ENCODE measurements at places on chromosomes 1 and 21. TPM values are rescaled to one million over a fixed set of nuclear protein-coding genes. Genes with fewer than 3 reads are reported as not detected.

The C1orf146 gene
- not detected for total RNA-seq

DNA sequence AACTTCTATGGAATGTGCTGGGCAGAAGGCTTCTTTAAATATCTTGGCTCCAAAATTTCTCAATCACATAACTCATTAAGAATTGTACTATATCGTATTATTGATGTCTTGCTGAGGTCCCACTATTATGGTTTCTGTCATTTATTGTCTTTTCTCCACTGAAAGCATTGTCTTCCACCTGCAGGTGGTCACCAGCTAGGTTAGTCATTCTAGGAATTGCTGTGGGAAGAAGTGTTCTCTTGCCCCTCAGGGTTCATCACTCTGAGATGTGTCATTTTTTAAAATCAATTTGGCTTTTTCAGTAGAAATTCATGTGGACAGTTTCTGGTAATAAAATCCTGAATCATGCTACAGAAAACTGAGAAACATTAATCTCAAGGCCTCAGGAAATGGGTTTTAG, 66.1 kb downstream of the NCAM2 start:
- H3K27me3 ChIP-seq, result no peaks in the 10 kb centered on the region
- no peak overlapping the region for H3K4me3 ChIP-seq
- no peaks in the 10 kb centered on the region for H3K36me3 ChIP-seq
- no peaks in the 10 kb centered on the region for H3K4me1 ChIP-seq
- no peak for DNase-seq

DNA sequence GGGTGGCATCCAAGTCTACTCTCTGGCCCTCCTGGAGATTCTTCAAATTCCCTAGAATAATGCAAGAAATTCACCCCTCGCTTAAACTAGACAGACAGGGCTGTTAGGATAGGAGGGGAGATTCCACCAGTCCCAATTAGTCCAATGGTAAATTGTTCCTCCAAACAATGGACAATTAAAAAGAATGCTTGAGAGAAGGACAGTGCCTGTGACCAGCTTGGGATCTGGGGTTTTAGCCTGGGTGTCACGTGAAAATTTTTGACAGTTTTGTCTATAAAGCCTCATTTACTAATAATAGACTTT, 177.7 kb upstream of the RAB4A start:
- H3K27ac ChIP-seq, result peak overlapping the region; percentile 70
- H3K4me1 ChIP-seq, result no peaks in the 10 kb centered on the region
- H3K4me3 ChIP-seq, result no peak overlapping the region
- H3K36me3 ChIP-seq, result no peaks in the 10 kb centered on the region
- no peak for DNase-seq

GRCh38 chr1:27405074-27405473, 12.7 kb downstream of the GPR3 start:
- H3K27me3 ChIP-seq, result no peaks in the 10 kb centered on the region
- no peak overlapping the region for H3K4me3 ChIP-seq
- H3K27ac ChIP-seq, result peak overlapping the region; percentile 75
- H3K4me1 ChIP-seq, result peaks cover 18% of the 10 kb centered on the region
- H3K36me3 ChIP-seq, result peaks cover 37% of the 10 kb centered on the region
- DNase-seq, result peak; percentile 76

The SLC16A4 gene
- 5.6 TPM for total RNA-seq

DNA sequence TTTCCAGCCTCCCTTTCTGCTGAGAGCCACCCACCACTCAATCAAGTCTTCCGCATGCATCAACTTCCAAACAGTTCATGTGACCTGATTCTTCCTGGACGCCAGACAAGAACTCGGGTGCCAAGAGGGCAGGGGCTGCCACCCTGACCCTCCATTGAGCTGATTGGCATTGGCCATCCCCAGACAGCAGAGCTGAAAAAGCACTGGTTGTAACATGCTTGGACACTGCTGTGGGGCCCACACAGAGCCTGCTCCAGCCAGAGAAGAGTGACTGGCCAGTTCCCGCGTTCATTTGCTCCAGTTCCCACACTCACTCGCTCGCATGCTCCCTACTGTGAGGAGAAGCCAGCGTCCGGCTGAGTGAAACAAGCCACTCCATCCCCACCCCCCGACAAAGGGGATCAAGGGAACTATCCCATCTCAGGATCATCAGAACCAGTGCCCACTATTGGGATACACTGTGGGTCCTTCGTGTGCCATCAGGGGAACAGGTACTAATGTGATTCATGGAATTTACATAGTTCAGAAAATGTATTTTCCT, 420.3 kb downstream of the NPHP4 start:
- no peak overlapping the region for H3K27ac ChIP-seq
- H3K4me1 ChIP-seq, result no peaks in the 10 kb centered on the region
- no peaks in the 10 kb centered on the region for H3K36me3 ChIP-seq
- H3K27me3 ChIP-seq, result no peaks in the 10 kb centered on the region

GRCh38 chr1:44839576-44839975, 3.5 kb downstream of the PTCH2 start:
- H3K4me1 ChIP-seq, result no peaks in the 10 kb centered on the region
- no peak overlapping the region for H3K27ac ChIP-seq
- no peak overlapping the region for H3K4me3 ChIP-seq
- no peaks in the 10 kb centered on the region for H3K36me3 ChIP-seq
- H3K27me3 ChIP-seq, result no peaks in the 10 kb centered on the region
- DNase-seq, result no peak

GRCh38 chr1:228211531-228212414, 3.9 kb downstream of the OBSCN start:
- no peak overlapping the region for H3K4me3 ChIP-seq
- H3K27ac ChIP-seq, result no peak overlapping the region
- H3K36me3 ChIP-seq, result no peaks in the 10 kb centered on the region
- H3K4me1 ChIP-seq, result peaks cover 8% of the 10 kb centered on the region

DNA sequence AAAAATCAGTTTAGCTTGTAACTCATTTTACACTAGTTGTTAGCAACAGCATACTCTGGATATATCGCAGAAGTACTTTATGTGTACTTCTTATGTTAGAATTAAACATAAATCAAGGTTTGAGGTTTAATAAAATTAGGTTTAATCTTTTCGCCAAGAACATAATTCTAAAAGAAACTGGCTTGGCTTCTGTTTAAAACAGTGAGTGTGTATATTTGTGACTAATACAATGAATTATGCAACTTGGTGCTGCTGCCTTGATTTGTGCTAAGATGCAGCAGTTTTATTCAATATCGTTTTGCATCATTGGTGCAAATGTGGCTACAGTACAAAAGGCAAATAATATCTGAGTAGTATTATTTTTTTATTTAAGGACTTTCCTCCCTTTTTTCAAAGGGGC, 44.8 kb downstream of the USP25 start:
- no peaks in the 10 kb centered on the region for H3K36me3 ChIP-seq
- H3K4me3 ChIP-seq, result no peak overlapping the region
- no peak for DNase-seq
- H3K27ac ChIP-seq, result no peak overlapping the region
- H3K27me3 ChIP-seq, result no peaks in the 10 kb centered on the region

DNA sequence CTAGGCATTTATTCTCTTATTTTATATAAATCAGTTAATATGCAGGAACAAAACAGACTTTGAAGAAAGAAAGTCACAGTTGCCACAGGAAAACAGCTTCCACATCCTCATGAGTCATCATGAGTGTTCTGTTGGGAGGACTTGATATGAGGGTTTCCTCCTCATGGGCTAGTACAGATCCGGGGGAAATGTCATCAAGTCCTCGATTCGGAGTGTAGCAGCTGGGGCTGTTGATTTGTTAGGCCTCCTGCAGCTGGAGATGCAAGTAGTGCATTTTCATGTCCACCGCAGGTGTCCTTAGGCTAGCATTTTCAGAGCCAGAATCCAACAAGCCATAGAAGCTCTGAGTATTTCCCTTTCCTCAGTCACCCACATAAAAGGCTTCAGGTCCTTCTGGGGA, 36.7 kb downstream of the ADAM30 start:
- no peaks in the 10 kb centered on the region for H3K27me3 ChIP-seq
- DNase-seq, result no peak
- no peaks in the 10 kb centered on the region for H3K4me1 ChIP-seq
- H3K36me3 ChIP-seq, result no peaks in the 10 kb centered on the region

Measured in ascending aorta (tissue), 2 donors.